ENCODE measurements at places on chromosomes 1 and 21.

- DNase-seq, result no peak
Measured at GRCh38 chr1:62706985-62707743, 19.0 kb upstream of the DOCK7 start.

- DNase-seq, result no peak
Measured at GRCh38 chr21:45534636-45535331, 7.5 kb downstream of the SLC19A1 start.

DNA sequence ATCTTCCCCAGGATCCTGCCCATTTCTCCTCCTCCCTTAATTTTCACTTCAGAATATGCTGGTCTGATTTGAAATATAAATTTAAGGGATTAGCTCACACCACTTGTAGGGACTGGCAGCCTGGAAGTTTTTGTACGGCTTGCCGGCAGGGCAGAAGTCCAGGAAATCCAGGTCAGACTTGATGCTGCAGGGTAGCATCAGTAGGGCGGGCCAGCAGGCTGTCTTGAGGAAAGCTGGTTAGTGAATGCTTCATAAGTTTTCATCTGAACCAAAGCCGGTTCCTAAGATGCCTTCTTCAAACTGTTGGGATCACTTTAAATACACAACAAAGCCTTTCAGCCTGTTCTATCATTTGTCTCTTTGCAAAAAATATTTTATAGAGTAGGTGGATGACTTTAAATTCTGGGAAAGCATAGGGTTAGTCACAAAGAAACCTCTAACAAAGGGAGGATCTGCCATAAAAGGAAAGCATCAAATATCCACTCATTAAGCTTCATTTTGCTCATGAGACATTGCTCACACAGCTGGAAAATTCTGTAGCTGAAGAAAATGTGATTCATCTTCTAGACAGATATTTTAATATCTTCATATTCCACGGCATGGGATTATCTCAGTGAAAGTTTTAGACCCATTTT lies 90.7 kb upstream of the GFI1 start:
- no peak for DNase-seq

DNA sequence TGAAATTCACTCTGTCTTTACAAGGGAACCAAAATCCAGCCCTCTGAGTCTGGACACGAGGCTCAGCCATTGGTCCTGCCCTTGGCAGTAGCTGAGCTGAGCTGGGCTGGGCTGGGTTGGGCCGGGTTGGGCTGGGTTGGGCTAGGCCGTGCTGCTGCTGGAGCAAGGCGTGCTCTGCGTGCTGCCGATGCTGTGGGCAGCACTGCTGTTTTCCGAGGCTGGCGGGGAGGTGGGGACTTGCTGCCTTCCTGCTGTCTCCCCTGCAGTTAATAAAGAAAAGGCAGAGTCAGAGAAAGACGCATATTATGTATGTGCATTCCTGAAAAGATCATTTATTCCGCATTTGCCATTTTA lies 182.9 kb downstream of the CDC7 start:
- DNase-seq, result no peak

Measured in stimulated activated naive CD8-positive, alpha-beta T cell treated with anti-CD3 and anti-CD28 coated beads, Interleukin-15, amount 100 ng/mL, for 72 hours (primary cell).